ENCODE measurements at places on chromosomes 11 and 22.

- DNase-seq: peak; percentile 20
Observed at GRCh38 chr11:91396236-91397133, 828.1 kb upstream of the FAT3 start.

GRCh38 chr11:125070699-125071254 is 7.7 kb downstream of the SLC37A2 start:
- no peak for DNase-seq

DNA sequence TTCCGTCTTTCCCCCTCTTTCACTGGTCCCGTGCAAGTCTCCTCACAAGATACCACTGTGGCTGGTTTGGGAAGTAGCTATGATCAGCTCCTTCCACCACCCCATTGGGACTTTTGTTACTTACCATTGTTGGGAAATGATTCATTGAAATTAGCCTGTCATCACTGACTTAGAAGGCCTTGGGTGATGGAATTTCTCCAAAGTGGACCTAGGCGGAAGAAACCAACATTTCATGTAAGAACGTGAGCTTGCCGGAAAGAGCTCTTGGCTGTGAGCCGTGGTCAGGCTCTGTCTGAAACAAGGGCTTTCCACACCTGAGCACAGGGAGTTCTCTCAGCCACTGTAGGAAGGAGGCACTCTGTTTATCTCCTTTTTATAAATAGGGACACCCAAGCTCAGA is 23.5 kb upstream of the CRYBB3 start:
- no peak for DNase-seq

GRCh38 chr22:38727123-38727522 is 21.4 kb downstream of the GTPBP1 start:
- DNase-seq: no peak

DNA sequence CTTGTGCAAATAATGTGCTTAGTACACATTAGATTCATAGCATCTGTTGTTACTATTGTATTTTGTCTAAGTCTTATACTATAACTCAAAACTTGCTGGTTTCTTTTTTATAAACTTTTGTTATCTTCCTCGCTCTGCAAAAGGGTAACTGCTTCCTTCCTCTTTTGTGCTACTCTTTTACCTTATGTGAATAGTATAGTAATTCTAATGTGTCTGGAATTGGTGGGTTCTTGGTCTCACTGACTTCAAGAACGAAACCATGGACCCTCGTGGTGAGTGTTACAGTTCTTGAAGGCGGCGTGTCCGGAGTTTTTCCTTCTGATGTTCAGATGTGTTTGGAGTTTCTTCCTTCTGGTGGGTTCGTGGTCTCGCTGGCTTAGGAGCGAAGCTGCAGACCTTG is 563.1 kb upstream of the LUZP2 start:
- no peak for DNase-seq

- no peak for DNase-seq
Observed at GRCh38 chr22:19759427-19760057, 1.0 kb upstream of the TBX1 start.

DNA sequence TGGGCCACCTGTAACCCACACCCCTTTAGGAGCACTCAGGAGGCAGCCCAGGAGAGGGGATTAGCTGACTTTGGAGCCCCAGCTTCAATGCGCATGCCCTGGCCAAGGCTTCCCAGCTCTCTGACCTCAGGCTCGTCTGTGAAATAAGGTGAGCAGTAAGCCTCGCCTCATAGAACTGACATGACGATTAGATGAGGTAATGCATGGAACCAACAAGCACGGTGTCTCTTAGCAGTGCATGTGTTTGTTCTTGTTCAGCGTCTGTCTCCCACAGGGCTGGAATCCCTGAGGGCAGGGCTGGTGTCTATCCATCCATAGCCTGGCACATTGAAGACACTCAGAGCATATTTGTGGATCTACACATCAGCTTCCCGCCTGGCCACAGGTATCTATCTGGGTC is 415.4 kb downstream of the MN1 start:
- DNase-seq: no peak

GRCh38 chr11:65317025-65317786 is 2.5 kb downstream of the CDC42EP2 start:
- DNase-seq: no peak

- peak; percentile 7 for DNase-seq
Observed at GRCh38 chr11:109704432-109704831, 282.4 kb downstream of the C11orf87 start.

DNA sequence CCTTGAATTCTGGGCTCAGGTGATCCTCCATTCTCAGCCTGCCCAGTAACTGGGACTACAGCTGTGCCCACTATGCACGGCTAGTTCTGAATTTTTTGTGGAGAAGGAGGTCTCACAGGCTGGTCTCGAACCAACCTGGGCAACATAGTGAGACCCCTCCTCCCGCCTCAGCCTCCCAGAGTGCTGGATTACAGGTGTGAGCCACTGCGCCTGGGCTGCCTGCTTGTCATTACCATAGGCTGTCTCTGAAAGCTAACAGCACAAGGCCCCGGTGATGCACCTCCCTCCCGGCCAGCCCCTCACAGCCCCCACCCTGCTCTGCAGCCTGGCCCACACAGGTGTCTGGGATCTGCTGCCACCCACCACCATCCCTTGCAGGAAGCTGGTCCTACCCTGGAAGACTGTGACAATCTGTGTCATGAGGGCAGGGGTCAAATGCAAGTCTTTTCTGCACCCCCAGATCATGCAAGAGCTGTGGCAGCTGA is 82.4 kb downstream of the DGCR2 start:
- no peak for DNase-seq

GRCh38 chr11:116229236-116229970 is 543.4 kb downstream of the BUD13 start:
- no peak for DNase-seq

DNA sequence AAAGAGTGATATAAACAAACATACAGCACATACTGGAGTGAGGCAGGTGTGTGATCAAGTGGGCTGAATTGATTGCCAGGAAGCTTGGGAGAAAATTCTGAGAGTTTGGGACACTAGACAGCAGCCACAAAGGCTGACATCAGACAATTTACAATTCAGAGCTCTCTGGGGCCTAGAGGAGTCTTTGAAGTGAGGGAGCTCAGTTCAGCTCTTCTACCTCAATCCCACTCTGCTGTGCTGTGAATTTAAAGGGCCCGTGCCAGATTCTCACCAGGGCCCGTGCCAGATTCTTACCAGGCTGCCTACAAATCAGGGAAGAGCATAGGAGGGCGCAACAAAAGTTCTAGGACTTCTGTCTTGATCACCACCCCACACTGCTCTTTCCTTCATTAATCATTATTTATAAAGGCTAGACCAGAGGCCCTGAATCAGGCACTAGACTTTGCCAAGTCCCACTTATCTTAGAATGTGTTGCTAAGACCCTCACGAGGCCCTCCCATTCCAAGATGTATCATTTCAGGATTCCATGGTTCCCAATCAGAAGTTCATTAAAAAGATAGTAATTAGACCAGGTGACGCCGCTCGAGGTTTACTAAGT is 112.4 kb downstream of the KIRREL3 start:
- DNase-seq: no peak

DNA sequence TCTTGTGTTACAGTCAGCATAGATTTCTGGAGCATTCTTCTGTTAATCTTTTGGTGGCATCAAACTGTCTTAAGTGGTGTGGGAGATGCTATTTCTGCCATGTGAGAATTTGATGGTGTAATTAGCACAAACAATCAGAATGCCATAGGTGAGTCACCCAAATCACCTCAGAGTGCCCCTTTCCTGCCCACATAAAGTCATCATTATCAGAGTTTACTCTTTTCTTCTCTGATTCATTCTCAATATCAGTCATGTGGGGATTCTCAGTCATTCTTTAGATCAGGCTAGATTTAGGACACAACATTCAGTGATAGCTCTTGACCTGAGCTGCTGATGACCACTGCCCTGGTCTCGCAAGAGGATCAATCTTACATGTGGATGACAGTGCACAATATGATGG is 23.7 kb upstream of the MS4A6A start:
- no peak for DNase-seq

DNA sequence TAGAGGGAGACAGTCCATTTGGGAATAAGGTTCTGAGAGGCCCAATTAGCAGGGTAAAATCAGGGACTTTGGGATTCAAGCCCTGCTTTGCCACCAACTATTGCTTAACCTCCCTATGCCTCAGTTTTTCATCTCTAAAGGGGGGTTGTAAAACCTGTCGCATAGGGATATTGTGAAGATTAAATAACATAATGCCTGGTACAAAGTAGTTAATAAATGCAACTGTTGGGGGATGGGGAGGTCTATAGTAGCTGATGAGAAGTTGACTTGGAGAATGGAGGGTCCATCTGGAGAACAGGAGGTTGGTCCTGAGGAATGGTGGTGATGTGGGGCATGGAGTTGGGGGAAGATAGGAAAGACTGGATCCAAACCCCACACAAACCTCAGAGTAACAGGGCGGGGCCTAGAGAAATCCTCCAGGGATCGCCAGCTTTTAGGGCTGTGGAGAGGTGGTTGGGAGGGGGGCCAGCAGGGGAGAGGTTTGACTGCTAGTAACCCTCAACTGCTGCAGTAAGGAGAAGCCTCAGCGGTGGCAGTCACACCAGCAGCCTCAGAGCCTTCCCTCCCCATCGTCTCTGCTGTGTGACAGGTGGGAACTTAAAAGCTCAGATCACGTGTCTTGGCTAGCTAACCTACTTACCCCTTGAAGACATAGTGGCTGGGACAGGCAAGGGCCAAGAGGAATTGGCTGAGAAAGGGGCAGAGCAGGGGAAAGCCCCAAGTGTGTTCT is 1.1 kb upstream of the ABCG4 start:
- no peak for DNase-seq

- no peak for DNase-seq
Observed at GRCh38 chr22:37079668-37080171, 28.2 kb downstream of the KCTD17 start.

DNA sequence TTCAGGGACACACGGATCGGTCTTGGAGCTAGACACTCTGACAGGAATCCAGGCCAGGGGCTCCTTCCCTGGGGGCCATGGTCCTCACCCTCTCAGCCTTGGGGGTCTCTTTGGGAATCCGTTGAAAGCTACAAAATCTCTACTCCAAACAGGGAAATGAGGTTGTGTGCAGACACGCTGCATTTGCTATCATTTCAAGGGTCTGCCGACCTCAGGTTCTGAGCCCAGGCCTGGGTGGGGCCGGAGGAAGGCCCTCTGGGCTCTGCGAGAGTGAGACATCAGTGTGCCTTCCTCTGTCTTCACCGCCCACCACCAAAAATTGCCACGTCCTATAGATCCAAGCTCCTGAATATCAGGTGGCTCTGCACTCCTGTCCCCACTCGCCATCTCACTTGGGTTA is 74.4 kb upstream of the FGF3 start:
- no peak for DNase-seq

DNA sequence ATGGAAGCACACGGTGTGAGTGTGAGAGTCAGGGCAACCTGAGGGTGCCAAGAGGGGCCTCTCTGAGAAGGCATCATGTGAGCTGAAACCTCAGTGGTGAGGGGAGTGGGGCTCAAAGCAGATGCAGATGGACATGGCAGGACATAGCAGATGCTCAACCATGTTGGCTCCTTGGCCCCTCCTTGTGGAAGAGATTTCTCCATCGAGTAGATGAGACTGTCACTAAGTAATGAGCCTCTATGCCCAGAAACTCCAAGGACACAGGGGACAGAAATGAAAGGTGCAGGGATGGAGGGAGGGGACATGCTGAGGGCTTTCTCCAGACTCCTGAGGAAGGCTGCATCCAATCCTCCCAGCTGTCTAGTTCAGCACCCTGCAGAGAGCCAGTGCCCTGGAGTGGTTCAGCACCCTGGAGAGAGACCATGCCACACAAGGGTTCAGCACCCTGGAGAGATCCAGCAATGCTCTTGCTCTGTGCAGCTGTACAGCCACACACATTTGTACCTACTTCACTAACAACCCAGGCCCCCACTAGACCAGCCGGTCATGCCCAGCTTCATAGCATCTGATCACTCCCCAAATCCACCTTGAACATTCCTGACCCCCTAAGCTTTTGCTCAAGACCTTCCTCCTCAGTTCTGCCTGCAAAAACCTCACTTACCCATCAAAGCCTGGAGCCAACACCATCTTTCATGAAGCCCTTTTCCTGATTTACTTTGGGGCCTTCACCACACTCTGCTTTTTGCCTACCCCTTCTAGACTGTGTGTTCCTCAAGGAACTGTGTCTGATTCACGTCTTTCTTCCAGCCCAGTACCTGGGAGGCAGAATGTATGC is 252.0 kb downstream of the CTTN start:
- no peak for DNase-seq

DNA sequence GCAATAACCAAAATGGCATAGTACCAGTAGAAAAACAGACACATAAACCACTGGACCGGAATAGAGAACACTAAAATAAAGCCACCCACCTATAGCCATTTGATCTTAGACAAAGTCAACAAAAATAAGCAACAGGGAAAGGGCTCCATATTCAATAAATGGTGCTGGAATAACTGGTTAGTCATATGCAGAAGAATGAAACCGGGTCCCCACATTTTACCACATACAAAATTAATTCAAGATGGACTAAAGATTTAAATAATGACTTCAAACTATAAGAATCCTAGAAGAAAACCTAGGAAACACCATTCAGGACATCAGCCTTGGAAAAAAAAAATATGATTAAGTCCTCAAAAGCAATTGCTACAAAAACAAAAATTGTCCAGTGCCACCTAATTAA is 30.1 kb upstream of the NOX4 start:
- no peak for DNase-seq

- DNase-seq: no peak
Observed at GRCh38 chr11:15968461-15969130, 387.8 kb downstream of the SOX6 start.

DNA sequence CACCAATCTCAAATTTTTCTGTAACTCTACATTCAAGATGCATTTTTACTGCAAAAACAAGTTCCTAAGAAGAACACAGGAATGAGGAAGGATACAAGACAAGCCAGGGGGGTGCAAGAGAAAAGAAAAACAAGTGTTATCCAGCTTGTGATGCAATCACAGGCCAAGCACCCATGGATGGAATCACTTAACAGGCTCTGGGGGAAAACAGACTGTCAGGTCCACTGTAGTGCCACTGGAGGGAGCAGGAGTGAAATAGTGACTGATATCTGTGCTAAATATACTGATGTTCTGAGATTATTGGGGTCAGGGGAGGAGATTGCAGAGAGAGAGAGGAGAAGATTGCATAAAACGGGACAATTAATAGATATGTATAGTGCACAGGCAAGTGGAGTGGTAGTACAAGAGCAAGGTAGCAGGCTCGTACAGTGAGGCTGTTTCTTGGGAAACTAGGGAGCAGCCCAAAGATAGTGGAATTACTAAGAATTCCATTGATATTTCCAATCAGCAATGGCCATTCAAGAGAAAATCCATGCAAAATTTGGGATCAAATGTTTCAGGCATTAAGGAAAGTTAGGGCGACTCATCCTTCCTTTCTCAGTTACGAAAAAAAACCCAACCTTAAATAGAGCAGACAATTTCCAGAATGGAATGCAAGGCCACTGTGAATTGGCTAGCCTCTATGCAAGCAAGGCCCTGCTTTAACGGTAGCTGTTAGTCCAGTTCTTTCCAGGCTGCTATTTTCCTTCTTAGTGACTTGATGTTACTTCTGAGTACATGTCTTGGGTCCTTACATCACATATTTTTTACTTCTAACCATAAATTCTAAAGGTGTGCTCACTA is 52.2 kb upstream of the CEP126 start:
- peak; percentile 10 for DNase-seq
